ENCODE measurements at places on chromosomes 12 and 14.

DNA sequence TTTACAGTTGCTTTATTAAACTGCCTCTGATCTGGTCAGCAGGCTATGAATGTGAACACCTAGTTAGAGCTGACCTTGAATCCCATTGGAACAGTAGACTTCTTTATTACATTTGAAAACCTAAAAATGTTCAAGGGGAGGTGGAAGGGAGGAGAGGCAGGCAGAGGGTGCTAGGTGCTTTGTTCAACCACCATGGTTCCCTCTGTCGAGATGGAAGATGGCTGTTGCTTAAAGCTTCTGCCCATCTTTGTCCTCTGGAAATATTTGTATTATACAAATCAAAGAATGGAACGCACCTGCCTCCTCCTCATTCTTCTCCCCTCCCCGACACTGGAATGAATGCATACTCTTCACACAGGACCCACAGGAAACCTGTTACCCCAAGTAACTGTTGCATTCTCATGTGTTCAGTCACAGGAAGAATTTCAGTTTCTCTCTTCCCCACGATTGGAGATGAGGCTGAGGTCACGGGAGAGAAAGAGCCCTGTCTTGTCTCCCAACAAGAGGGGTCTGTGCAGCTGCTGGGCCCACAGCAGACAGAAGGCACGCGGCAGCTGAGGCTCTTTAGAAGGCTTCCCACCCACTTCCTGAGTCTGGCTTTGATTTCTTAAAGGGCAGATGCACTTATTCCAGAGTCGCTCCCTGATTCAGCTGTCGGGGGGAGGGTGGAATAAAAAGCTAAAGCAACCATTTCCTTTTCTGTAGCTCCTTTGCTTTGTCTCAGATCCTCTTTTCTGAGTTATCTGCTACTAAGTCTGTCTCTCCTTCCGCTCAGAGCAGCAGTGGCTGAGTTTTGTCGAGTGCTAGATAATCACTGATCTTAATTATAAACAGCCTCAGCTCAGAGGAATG, 217.9 kb upstream of the BTG1 start:
- DNase-seq = peak; percentile 15

- DNase-seq = no peak
Observed at GRCh38 chr12:50740307-50740706, 23.6 kb upstream of the ATF1 start.

- DNase-seq = no peak
Observed at GRCh38 chr12:4270831-4271716, 2.5 kb upstream of the CCND2 start.

GRCh38 chr14:79281244-79282152, 929.8 kb downstream of the DIO2 start:
- DNase-seq = no peak

- no peak for DNase-seq
Observed at GRCh38 chr12:111434049-111434448, 28.3 kb downstream of the SH2B3 start.

DNA sequence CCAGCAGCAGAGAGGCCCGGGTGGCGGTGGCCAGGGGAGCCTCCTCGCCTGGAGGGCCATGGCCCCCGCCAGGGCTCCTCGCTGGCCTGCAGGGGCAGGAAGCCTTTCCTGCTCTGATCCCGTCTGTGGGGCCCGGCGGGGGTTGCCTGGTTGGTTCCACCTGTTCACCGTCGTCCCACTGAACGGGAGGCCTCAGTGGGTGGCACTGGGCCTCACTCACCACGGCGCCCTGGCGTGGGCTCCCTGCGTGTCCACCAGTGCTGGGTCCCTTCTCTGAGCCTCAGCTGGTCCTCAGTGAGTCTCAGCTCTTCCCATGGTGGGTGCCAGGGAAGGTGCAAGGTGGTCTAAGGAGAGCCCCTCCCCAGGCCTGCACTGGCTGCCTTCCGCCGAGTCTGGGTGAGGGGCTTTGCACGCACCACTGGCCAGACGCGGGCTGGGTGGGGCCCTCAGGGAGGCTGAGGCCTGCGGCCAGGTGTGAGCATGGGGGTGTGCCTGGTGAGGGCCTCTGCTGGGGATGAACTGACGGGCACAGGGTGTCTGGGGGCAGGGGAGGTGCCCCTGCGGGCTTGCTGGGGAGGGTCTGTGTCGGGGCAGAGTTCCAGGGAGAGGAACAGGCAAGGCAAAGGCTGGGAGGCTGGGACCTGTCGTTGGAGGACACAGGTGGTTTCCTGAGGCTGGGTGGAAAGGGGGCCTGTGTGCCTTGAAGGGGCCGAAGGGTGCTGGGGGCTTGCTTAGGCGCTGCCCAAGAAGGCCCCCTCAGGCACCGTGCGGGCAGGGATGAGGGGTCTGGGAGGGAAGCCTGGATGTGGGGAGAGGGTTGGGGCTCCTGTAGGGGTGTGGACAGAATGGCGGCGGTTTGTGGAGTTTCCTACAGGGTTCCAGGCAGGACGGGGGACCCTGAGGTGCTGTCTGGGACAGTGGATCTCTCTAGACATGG, 339.8 kb downstream of the TMEM121 start:
- DNase-seq = no peak

- no peak for DNase-seq
Observed at GRCh38 chr12:124861492-124861891, 2.2 kb downstream of the SCARB1 start.

DNA sequence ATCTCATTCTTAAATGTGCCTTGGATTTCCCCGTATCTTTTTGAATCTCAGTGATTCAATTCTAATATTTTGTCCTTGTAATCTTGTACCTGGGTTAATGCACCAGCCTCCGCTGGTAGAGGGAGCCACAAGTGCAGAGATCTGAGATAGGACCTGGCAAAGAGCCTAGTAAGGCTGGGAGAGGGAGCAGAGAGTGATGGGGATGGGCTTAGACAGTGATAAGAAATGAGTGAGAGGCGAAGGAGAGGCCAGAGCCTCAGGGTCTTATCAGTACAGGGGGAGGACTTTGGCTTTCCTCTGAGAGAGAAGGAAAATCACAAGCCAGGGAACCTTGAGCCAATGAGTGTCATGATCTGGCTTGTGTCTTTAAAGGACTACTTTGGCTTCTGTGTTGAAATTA, 30.5 kb upstream of the LMNTD1 start:
- DNase-seq = no peak

DNA sequence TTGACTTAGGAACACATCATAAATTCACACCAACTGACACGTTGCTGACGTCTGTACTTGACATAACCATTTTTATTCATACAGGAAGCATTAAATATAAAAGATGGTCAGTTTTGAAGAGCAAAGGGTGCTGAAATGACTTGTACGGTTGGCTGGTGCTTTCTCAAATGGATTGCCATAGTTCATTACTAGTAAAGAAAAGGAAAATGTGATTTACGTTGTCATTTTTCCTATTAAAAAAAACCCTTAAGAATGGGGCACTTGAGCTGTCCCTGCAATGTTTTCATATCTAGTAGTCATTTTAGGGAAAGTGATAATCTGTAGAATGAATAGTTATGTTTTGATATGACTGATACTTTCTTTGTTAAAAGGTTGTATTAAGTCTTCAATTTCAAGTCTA, 22.5 kb upstream of the MANSC4 start:
- DNase-seq = no peak

GRCh38 chr12:3493043-3493858, 2.2 kb downstream of the PRMT8 start:
- no peak for DNase-seq

GRCh38 chr14:76669770-76670169, 91.5 kb upstream of the VASH1 start:
- no peak for DNase-seq

DNA sequence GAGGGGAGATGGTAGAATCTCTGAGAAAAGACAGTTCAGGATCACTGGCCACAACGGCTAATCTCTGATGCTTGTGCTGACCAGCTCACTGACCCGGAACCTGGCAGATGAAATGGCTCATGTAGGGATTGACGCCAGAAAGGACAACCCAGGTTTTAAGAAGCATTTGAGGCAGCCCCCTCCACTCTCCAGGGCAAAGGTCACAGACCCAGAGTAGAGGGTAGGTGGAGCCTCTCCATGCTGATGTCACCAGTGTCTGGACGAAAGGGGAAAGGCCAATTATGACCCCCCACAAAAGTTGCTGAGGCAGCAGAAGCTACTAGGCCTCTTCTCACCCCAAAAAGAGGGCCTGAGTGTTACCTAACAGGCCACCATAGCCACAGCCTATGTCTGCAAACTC, 1.2 kb downstream of the METTL1 start:
- no peak for DNase-seq

DNA sequence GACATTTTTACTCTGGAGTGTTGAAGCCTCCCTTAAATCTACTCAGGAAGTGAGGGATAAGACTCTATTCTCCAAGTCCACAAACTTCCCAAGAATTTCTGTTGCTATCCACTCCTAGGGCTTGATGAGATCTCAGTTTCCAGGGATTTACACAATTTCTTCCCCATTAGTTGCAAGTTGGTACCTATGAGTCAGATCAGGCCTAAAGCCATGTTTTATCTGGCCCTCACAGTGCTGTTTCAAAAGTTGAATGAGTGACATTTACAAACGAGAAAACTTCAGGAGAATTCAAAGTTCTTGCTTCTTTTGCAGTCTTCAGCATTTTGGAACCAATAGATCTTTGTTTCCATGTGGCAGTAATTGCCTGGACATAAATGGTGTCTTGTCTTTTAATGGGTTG, 156.4 kb upstream of the SYT10 start:
- no peak for DNase-seq

DNA sequence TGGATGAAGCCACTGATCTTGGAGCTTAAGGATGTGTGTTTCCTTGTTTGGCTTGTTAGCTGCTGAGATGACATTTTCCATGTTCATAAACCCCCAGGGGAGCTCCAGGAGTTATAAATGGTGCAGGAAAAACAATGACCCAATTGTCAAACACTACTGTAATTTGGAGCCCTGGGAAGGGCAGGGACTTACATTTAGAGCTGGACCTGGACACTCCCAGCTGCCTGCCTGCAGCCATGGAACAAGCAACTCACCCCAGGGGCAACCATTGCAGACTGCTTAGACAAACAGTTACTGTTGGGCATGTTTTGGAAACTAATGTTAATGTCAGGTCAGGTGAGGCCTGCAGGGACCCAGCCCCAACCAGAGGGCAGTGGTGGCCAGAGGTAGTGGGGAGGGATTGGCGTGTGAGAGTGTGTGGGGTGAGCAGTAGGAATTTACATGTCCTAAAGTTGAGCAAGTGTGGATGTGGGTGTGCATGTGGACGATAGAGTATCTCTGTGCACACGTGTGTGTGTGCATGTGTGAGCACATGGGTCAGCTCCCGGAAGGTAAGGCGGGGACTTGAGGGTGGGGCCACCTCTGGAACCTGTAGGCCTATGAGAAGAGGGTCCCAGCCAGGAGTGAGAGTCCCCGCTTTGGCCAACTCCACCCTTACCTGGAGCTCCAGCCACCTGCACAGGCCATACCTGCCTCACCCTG, 86.4 kb upstream of the NOS1 start:
- DNase-seq = no peak

DNA sequence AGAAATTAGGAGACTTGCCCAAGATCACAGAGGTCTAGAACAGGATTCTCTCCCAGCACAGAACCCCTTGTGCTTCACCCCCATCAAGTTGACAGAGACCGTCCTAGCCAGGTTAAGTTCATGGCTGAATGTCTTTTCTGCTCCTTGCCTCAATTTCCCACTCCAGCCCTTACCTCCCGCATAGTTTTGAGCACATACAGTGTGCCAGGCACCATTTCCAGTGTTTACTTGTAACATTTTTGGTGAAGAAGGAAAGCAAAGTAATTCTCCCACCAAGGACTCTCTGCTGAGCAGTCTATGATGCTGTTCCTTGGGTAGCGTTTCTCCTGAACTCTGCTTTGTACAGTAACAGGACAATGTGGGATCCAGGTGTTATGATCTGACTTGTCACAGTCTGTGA, 1.2 kb downstream of the ABHD4 start:
- DNase-seq = no peak

DNA sequence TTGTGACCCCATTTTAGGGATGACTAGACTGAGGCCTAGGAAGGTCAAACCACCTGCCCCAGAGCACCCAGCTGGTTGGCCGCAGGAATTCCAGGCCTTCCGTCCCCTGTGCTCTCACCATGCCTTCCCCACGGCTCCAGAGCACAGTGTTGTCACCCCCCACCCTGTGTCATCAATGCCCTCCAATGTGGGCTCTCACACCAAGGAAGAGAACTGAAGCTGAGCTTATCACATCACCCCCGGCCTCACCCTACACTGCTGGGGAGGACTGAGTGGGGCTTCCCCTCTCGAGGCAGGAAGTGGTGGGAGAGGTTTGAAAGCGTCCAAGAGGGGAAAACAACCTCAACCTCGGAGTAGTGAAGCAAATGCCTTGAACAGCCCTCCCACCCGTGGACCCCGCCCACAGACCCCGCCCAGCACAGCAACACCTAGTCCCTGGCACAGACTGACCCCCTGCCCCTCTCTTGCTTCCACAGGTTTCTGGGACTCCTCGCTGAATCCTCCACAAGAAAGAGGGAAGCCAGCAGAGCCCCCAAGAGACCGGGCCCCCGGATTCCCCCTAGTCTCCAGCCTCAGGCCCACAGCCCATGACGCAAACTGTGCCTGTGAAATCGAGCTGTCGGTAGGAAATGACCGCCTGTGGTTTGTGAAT, 97.2 kb downstream of the LGMN start:
- DNase-seq = peak; percentile 80

- no peak for DNase-seq
Observed at GRCh38 chr12:4665236-4665635, 16.3 kb downstream of the NDUFA9 start.

DNA sequence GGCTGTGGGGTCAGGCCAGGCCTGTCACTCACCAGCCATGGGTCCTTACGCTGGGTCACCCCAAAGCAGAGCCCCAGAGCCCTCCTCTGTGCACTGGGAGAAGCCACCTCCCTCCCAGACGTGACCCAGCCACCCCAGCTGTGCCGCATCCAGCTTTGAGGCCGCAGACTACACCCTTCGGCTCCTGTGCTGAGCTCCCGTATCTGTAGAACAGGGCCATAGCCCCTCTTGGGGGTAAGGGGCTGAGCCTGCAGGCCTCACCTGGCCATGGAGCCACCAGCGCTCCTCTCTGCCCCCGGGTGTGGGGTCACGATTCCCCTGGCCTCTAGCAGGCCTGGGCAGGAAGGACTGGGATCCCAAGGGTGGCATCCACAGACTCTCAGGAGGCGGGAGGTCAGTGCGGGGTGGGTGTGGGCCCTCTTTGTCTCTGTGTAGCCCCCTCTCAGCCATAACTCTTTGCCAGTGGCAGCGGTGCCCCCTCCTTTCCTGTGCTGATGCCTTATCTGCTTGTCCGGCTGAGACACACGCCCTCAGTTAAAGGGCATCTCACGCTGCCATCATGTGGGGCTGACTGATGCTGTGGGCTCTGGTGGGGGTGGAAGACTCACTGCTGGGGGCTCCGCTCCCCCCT, 16.3 kb downstream of the ASPG start:
- DNase-seq = no peak

Data from stimulated activated CD8-positive, alpha-beta memory T cell treated with anti-CD3 and anti-CD28 coated beads, Interleukin-15, amount 100 ng/mL, for 4 hours (primary cell).